ENCODE measurements at places on chromosomes 12 and 14.

- DNase-seq = no peak
These were observed 130.9 kb upstream of the PLEKHA5 start for GRCh38 chr12:18998343-18999261.

DNA sequence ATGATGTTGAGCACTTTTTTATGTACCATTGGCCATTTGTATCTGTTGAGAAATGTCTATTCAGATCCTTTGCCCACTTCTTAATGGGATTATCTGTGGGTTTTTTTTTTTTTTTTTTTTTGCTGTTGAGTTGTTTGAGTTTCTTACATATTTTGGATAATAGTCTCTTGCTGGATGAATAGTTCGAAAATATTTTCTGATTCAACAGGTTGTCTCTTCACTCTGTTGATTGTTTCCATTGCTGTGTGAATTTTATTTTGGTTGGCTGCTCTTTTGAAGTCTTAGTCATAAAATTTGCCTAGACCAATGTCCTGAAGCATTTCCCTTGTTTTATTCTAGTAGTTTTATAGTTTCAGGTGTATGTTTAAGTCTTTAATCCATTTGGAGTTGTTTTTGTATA is 64.5 kb downstream of the CAND1 start:
- DNase-seq = no peak

DNA sequence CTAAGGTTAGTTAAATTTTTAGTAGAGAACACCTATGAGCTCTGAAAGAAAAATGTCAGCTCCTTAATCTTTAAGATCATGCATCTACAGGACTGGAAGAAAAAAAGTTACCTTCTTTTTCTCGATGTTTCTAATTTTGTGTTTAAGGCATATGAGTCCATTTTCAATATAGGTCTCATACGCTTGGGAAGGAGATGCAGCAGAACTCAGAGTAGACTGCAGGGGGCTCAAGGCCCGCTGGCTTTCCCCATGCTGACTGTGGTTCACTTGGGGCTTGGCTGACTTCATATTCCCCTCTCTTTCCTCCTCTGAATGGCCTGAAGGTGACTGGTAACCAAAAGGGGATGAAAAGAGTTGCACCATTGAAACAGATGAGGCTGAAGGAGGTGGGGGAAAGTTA is 1.5 kb downstream of the CAPRIN2 start:
- DNase-seq = no peak

GRCh38 chr12:48454667-48455066 is 17.7 kb upstream of the ANP32D start:
- no peak for DNase-seq

DNA sequence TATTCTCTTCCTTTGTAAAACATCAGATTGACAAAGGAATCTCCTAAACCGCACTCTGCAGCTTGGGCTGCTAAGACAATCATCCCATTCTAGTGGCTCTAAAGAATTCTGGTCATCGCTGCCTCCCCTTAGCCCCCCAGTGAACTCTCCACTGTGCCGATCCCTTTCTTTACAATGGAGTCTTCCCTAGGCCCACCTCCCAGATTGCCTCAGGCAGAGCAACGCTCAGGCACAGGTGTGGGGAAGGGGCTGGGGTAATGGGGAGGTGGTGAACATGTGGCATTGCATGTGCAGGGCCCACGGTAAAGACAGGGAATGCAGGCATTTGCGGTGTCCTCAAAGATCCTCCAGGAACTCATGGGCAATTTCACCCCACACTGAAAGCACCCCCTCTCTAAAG is 86.3 kb downstream of the PLEKHG3 start:
- no peak for DNase-seq
